Caki2 (cell line): ENCODE measurements at places on chromosomes 7 and 10. TPM values are rescaled to one million over a fixed set of nuclear protein-coding genes. Genes with fewer than 3 reads are reported as not detected.

The VAX1 gene
- 0.27 and 0.67 TPM in 2 replicates for total RNA-seq

The PON1 gene
- total RNA-seq = not detected in 2 replicates

The ERLIN1 gene
- 31.4 and 33.6 TPM in 2 replicates for total RNA-seq

GRCh38 chr7:12612622-12613021, 42.1 kb downstream of the SCIN start:
- DNase-seq = no peak

DNA sequence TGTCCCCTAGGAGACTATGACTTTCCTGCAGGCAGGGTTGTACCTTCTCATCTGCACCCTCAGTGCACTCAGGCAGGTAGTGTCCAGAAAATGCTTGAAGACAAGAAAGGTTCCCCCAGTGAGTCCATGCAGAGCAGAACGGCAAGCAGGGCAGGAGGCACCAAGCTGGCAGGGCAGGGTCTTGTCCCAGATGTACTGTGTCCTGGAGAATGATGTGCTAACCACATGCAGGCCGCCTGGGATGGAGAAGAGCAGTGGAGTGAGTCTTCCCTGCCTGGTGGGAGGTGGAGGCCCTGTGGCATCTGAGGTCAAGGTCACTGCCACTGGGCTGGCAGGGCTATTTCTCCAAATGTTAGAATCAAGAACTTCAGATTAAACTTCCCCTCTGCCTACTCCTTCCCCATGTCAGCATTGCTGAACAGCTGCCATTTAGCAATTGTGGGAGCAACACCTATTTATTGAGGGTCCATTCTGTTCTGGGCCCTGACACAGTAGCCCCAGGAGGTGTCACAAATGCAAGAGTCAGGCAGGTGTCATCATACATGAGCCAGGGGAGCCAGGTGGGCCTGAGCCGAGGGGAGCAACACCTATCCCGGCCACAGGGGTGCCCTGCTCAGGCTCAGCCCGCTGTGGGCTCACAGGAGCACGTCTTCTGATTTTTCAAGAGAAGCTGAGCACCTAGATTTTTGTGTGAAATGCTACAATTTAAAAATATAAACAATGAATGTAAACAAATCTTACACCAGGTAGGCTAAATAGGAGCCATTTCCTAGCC, 34.1 kb downstream of the PTPRE start:
- DNase-seq = no peak
